Esophagus squamous epithelium (tissue), 5 donors: ENCODE measurements at places on chromosomes 11 and 22.

DNA sequence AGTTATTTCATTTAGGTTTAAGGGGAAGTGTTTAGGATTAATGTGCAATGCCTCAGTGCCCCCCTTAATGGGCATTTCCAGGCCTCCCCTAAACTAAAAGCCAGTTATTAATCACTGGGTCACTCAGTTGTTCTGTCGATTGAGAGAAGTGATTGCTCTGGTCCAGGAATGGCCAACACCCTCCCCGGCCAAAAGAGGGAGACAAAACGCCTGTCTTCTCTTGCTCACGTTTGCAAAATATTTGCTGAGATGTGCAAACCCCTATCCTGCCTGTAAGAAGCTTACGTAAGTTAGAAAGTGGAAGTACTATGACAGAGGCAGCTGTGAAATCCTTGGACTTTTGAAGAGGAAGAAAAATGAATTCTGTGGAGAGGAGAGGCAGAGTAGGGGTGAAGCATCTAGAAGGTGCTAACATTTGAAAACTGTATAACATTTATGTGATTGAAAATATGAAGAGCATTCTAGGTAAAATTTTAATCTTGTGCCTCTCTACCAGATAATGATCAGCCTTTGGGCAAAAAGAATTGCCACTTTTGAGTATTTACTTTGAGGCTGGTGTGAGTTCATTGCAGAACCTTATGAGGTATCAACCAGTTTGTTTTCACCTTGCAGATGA is 37.7 kb downstream of the NTM start:
- no peak for DNase-seq

DNA sequence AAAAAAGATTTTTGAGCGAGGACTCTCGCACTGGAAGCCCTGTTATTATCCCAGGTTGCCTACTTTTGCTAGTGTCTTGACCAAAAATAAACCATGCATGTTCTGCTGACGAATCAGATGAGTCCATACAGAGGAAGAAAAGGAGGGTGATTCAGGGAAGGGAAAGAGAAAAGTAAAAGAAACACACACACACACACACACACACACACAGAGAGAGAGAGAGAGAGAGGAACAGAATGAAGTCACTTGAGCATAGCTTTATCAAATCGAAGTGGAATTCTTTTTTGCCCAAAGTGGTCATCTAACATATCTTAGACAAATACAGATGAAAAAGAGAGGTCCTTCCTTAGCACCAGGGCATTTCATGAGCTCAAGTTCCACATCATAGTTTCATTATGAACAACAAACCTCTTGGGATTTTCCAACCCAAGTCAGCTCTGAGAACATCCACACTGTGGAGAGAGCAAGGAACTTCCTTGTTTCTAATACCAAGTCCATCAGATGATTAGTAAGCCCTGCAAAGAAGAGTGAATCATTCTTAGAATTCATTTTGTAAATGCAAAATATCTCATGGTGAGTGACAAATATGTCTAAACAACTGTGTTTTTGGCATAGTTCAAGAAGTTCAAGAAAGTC is 7.7 kb upstream of the MMP12 start:
- DNase-seq: no peak

DNA sequence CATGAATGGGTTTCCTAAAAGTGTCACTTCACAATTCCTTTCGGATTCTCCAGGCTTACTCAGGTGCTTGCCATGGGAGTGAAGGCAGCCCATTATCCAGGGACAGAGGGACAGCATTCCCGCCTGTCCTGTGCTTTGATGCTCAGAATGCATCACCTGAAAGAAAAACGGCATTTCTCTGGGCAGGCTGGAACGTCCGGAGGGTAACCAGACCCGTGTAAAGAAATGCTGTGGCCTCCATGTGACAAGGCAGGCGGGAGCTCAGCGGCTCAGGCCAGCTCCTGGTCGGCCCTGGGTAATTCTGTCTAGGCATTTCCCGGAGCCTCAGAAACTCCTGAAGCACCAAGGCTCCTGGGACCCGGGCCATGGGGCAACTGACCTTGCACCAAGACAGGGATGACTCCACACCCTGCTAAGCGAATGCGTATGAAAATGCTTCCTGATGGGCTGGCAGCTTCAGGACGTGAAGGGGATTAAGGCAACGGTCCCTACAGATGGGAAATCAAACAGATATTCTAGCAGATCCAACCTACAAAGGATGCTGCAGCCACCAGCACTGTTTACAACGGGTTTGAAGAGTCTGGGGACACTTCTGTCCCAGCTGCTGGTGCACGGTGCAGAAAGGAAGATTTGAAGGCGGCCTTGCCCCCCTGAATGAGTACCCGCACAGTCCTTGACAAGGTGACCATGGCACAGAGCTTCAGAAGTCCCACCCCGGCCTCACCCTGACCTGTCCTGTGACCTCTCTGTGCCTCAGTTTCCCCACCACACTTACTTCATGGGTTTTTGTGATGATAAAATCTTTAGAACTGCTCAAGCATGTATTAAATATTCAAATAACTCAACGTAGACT is 13.6 kb upstream of the FGF3 start:
- no peak for DNase-seq

- no peak for DNase-seq
Measured at GRCh38 chr22:45682064-45682463, 10.4 kb downstream of the ATXN10 start.

DNA sequence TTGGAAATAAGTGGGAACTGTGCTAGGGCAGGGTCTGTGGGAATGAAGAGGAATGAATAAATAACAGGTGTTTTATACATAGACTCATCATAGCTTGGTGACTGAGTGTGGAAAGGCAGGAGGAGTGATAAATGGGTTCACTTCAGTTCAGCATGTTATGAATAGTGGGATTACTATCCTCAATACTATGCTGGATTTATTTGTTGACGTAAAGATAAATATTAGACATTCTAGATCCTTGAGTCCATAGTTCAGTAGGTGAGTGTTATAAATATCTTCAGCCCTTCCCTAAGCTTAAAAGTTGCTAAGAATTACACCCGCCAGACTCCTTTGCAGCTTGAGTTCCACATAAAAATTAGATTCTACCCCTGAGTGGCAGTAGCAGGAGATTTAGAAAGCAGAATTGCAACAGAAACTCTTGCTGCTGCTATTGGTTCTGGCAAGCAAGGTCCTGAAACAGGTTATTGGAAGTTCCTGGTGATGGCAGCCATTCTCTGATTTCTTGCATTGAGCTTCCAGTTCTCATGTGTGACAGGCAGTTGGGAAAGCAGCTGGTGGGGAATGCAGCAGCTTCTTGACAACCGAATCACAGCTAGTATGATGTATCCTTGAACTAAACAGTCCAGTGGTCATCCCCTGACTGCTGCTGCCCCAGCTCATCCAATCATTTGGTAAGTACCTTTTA is 1558.9 kb downstream of the FAM181B start:
- no peak for DNase-seq

GRCh38 chr11:65459552-65459951 is 37.0 kb downstream of the NEAT1 start:
- DNase-seq: no peak

- DNase-seq: no peak
Measured at GRCh38 chr22:40383905-40384304, 13.5 kb downstream of the SGSM3 start.

DNA sequence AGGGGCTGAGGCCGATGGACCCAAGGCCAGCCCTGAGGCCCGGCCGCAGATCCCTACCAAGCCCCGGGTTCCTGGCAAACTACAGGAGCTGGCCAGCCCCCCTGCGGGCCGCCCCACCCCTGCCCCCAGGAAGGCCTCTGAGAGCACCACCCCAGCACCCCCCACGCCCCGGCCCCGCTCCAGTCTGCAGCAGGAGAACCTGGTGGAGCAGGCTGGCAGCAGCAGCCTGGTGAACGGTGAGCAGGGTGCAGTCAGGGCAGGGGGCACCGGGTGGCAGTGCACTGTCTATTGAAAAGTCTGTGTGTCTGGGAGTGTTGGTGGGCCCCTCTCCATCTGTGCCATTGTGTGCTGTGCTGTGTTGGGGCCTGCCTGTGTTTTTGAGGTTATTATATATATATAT is 16.1 kb downstream of the MICALL1 start:
- no peak for DNase-seq

GRCh38 chr11:103079833-103080232 is 12.1 kb downstream of the DCUN1D5 start:
- no peak for DNase-seq

DNA sequence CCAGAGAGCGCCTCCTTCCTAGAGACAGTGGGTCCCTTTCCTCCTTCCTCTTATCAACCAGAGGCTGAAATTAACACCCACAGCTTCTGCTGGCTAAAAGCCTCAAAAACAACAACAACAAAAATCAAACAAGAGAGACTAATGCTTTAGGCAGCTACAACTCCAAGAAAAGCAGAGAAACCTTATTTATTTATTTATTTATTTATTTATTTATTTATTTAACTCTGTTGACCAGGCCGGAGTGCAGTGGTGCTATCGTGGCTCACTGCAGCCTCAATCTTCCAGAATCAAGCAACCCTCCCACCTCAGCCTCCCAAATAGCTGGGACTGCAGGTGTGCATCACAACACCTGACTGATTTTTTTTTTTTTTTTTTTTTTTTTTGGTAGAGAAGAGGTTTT is 2.6 kb upstream of the B3GNT6 start:
- no peak for DNase-seq

DNA sequence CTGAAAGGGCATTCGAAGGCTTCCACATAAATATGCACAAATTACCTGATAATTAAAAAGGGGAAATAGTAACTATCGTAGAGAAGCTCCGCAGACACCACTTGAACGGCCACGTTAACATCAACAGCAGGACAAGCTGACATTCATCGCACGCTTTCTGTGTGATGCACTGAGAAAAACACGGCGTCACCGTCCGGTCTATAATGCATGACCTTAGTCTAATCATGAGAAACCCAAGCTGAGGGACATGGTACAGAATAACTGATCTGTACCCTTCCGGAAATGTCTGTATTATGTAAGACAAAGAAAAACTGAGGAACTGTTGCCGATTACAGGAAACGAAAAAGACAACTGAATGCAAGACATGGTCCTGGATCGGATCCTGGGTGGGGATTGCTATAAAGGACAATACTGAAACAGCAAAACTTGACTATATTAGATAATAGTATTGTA is 678 bp upstream of the RANGAP1 start:
- no peak for DNase-seq

DNA sequence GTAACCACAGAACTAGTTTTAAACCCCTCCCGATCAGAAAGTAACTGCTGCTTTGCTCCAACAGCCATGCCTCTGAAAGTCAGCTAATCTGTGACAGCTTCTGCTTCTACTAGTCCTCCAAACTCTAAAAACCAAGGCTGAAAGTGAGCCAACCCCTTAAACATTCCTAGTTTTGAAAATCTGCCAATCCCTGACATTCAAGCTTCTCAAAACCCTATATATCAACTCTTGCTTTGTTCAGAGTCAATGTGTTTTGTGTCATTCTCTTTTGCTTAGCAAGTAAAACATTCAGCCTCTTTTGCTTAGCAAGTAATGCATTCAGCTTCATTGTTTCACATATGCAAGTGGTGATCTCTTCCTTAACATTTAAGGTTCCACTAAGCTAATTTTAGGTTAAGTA is 56.9 kb downstream of the ATG16L2 start:
- no peak for DNase-seq

- no peak for DNase-seq
Measured at GRCh38 chr11:20127671-20128527, 32.4 kb downstream of the DBX1 start.

DNA sequence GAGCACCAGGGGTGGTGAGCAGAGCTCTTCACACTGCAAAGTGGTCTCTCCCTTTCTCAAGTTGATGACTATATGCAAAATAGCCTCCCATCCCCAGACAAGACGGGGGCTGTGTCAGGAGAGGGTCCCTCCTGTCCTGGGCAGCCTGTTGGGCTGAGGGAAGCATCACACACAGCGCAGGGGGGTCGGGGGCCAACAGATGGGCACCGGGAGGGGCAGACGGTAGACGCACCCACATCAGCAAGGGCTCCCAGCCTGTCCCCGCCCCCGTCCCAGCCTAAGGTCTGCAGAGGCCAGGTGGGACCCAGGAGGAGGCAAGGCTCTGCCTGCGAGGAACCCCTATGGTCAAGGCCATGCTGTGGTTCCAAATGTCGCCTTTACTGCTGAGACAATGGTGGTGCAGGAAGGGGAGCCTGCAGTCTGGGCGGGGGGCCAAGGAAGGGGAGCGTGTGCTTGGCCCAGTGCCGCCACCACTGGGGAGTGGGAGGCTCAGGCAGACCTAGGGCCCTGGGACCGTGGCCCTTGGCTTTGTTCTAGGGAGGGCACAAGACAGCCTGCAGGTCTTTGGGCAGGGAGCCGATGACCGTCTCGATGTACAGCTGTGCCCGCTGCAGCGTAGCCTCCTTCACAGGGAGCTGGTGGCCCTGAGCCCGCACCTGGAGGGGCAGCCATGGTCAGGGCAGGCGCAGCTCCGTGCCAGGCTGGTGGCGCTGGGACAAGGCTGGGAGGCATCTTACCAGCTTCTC is 4.3 kb upstream of the PLXNB2 start:
- DNase-seq: no peak

DNA sequence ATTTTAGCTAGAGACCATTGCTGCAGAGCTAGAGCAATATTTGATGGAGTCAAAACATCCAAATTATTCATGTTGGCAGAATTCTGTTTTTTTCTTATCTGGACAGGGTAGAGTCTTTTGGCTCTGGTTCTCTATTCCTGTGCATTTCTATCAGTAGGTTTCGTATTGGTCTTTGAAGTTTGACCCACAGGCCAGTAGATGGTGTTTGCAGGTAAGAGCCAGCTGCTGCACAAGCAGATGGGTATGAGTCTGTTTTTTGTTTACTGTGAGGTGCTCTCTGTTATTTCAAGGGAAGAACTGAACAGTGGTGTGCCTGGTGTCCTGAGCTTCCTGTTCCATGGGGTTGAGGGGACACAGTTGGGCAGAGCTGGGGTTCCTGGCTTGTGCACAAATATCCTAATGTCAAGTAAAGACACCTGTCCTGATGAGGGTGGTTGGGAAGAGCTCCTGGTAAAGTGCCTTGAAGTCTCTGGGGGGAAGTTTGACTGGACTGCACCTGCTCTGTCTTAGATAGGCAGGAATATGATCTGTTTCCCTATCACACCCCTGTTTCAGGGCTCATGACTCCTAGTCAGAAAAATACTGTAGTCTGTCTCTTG is 34.0 kb upstream of the SLC22A25 start:
- no peak for DNase-seq
